Muscle of leg (tissue), 16 donors: ENCODE measurements at places on chromosomes 1 and 21. TPM values are rescaled to one million over a fixed set of nuclear protein-coding genes. Genes with fewer than 3 reads are reported as not detected.

KCNC4 gene
- 2.7 TPM for total RNA-seq

ANKRD35 gene
- total RNA-seq: 2.2 TPM

DNA sequence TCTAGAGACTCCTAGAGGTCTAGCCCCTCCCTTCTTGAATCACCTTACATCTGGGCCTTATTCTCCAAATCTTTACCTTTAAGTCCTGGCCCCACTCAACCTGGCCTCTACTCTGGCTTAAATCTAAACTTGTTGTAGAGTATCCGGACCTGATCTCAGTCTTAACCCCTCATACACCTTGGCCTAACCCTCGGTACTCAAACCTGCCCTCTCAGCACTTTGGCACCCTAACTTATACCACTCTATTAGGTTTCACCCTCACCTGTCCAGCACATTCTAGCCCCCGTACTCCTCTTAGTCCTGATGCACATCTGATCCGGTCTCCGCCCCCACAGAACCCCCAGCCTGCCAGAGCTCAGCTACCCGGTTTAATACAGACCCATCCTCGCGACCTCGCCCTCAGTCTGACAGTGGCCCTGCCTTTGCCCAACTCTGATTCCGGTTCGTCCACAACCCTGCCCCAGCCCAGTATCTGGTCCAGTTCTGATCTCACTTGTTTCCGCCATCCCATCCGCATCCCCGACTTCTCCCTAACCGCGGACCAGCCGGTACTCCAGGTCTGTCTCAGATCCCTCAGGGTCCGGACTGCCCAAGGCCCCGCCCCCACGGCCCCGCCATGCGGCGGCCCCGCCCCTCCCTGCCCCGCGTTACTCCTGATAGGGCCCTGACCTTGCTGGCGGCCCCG lies 1.5 kb downstream of the TRIM62 start:
- peak; percentile 96 for DNase-seq

SLX9 gene
- 16.0 TPM for total RNA-seq

DNA sequence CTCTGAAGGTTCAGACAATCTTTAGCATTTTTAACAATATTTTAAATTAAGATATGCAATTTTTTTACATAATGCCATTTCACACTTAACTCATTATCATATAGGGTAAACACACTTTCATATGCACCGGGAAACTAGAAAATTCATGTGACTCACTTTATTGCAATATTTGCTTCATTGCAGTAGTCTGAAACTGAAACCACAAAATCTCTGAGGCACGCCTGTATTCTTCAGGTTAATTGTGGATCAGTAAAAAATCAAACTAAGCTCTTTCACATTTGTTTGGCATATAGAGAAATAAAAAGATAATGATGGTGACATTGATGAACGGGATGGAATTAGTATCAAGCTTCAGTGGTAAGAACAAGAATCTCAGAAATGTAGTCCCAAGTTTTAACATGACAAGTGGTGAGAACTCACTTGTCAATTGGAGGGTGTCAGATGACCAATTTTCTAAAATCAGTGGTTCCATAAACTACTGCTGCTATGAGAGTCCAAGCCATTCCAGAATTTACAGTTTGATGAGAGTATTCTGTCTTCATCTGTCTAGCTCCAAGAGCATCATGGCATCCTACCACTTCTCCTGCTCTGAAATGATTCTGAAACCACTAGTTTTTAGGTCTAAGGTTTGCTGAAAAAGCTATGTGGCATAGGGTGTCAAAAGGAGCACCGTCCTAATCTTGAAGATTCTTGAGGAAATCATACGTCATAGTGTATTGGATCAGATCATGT lies 281.0 kb downstream of the PTPRC start:
- no peak for DNase-seq

GRCh38 chr1:53766831-53767405 lies 28.0 kb upstream of the GLIS1 start:
- peak; percentile 22 for DNase-seq

PLXNA2 gene
- 17.8 TPM for total RNA-seq

RGS4 gene
- 1.8 TPM for total RNA-seq

DNA sequence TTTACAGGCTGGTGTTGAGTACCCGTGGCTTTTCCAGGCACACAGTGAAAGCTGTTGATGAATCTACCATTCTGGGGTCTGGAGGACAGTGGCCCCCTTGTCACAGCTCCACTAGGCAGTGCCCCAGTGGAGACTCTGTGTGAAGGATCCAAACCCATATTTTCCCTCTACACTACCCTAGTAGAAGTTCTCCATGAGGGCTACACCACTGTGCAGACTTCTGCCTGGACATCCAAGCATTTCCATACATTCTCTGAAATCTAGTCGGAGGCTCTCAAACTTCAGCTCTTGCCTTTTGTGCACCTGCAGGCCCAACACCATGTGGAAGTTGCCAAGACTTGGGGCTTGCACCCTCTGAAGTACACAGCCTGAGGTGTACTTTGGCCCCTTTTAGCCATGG lies 227.8 kb downstream of the BACH1 start:
- DNase-seq: no peak

DNA sequence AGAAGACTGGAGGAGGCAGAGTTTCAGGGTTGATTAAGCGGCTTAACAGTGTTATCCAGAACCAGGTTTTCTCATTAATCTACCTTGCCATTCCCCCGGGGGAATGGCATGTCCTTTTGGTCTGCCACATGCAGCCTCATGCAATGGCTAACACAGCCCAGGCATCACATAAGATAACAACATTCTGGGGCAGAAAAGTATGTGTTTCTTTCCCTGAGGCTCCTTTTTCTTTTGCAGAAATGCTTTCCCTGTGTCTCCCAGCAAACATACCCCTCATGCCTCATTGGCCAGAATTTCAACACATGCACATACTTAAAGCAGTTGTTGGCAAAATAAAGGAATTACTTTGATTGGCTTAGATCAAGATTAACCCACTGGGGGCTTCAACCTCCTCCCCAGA lies 98.6 kb downstream of the OMA1 start:
- DNase-seq: no peak

PLA2G2C gene
- not detected for total RNA-seq

BTBD8 gene
- 3.6 TPM for total RNA-seq

- DNase-seq: no peak
Measured at GRCh38 chr1:203325026-203325417, 19.7 kb downstream of the BTG2 start.

ZNF683 gene
- not detected for total RNA-seq

FMO2 gene
- total RNA-seq: 0.44 TPM

DNA sequence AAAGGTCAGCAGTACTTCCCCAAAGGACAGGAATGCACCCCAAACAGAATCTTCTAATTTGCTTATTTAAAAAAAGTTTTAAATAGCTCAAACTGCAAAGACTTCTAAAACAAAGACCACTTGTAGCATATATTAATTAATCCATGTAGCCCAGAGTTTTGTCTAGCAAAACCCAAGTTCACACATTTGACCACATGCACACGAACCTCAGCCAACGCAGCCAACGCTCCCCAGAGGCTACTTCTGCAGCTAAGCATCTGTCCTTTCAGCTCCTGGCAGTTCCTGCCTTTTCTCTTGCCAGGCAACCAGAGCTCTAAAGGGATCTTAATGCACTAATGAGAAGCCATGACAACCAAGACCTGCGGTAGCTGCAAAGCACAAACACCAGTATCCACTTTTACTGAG lies 89.6 kb downstream of the RERE start:
- DNase-seq: peak; percentile 85

DNA sequence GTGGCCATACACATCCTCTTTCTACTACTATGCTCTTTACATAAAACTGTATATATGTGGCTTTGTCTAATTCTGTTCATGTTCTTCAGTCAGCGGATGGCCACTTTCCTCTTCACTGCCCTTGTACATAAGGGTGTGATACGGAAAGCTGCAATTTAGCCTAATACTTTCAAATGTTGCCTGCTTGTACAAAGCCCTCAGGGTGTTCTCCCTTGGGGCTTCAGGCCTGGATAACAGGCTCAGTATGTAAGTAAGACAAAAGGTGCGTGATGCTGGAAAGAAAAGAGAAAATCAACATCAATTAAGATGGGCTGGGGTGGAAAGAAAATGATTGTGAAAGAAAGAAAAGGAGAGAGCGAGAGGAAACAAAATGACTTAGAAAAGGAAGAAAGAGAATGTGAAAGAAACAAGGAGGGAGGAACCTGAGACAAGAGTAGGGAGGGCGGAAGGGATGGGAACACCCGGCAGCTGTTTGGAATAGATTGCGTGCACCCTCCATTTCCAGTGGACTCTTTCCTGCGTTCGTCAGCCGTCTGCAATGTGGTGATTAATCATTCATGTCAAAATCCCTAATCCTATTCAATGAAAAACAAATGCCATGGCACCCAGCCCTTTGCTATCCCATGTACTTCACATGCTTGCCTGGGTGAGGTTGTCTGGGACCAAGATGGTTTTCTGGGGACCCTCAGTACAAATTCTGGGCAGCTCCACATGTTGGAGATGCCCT lies 553.6 kb downstream of the NUF2 start:
- peak; percentile 64 for DNase-seq

CFHR4 gene
- not detected for total RNA-seq
